Stimulated activated CD4-positive, alpha-beta T cell treated with anti-CD3 and anti-CD28 coated beads, Interleukin-12 subunit alpha, Interleukin-12 subunit beta, amount 100 ng/mL, for 48 hours (primary cell): ENCODE measurements at places on chromosomes 6 and 20.

DNA sequence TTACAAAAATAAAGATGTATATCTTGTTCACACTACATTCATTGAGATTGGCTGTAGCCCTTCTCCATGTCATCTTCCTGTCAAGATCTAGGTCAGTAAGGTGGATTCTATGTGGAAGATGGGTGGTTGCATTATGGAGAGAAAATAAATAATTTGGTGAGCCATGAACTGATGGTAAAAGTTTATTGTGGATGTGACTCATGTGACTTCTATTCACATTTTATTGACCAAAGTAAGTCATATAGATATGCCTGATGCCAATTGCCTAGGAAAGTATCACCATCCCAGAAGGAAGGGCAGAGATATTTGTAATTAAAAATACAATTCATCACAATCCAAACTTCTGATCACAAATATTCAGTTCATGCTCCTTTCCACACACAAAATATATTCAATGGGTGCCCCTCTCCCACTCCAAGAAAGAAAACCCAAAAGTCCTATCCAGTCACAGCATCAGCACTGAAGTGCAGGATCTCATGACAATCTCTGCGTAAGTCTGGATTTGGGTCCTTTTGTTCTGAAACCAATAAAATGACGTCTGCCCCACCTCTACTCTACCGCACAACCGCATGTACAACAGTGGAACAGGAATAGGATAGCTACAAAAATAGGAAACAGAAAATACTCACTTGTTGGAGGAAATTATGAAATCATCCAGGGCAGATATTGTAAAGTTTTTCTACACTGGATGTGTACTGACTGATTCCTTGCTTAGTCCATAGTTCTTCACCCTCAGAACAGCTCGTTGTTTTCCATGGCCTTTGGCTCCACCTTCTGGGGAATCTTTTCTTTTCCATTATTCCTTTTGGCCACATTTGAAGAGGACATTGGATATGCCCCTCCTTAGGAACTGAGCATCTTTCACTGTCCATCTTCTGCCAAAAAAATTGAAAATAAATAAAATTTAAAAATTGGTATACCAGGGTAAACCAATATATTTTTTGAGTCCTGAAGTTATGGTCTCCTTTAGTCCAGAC lies 16.1 kb upstream of the SLC17A3 start:
- DNase-seq = no peak

DNA sequence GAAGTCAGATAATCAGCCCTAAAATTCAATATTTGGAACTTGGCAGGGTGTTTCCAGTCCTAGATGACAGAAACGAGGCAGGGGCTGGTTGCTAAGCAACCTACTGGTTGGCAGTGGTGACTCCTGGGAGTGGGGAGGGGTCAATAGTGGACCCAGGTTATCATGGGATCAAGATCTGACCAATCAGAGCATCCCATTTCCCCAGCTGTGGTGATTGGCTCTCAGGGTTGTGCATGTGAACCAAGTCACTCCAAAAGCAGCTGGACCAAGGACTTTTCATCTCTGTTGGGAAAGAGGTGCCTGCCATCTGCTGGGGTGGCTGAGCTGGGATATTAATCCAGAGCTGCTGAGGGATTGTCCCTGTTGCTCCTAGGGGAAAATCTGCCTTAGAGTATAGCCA lies 253.4 kb downstream of the PREX1 start:
- DNase-seq = no peak

DNA sequence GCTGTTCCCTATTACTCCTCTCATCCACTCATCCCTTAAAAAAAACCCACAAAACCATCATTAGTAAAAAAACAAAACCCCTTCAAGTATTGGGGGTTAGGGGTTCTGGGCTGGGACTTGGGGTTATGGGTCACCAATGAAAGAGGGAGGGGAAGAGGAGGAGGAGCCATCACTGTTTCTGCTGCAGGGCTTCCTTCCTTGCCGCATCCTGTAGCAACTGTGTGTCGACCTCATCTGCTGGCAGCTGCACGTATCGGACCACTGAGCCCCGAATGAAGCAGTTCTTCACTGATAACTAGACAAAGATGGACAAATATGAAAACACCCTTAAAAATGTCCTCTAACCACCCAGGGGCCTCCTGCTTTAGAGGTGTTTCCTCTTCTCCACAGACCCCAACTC lies 2.0 kb upstream of the VARS1 start:
- no peak for DNase-seq

DNA sequence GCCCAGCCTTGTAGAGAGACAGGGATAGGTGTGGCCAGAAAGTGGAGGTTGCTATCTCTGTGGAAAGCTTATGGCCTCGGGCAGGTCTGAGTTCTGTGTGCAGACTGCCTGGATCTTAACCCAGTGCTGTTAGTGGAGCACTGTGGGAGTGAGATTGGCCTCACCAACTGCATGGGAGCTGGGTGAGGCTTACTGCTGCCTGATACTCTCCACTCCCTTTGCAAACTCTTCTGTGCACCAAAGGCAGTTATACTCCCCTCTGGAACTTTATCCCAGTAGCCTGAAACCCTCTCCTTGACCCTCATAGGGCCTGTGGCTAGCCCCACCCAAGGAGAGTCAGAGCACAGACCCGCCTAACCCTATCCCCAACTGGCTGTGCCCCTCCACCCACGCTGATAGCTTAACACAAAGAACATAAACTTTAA lies 41.4 kb upstream of the PKIB start:
- no peak for DNase-seq
